Stimulated activated CD4-positive, alpha-beta T cell treated with anti-CD3 and anti-CD28 coated beads, Interleukin-1b, Interleukin-23, amount 100 ng/mL, for 1 hour (primary cell): ENCODE measurements at places on chromosomes 5 and 9.

GRCh38 chr5:145499483-145499882, 335.7 kb downstream of the PRELID2 start:
- no peak for DNase-seq

DNA sequence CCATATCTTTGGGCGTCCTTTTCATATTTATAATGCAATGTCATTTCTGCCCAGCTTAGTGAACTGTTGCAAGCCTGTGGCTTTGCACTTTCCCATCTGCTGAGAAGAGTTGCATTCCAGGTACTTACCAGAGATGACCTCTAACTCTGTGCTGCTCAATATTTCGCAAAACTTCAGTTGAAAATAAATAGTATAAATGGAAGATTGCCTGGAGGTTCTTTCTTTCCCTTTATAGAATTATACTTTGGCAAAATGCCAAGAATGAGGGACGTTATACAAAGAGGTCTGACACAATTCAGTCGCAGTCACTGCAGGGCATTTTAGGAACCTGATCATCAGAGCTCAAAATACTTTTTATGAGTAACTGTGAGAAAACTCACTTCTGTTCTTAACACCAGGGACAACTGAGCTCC, 18.9 kb upstream of the VLDLR start:
- no peak for DNase-seq

DNA sequence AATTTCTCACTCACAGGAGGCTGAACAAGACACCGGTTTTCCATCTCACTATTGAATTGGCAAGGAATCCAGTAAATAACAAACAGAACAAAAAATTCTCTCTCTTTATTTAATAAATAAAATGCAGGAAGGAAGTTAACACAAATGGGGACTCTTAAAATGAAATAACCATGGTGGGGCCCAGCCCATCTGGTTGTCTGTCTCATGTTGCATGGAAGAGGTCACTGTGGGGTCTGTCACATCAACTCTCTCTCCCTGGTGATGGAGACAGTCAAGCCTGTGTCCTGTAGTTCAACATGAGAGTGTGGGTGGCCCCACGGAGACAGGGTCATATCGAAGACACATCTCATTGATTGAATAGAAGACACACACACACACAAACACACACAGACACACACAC, 297.7 kb downstream of the IRX2 start:
- no peak for DNase-seq

- no peak for DNase-seq
These were observed 21.5 kb downstream of the CWC27 start for GRCh38 chr5:64790210-64790609.

DNA sequence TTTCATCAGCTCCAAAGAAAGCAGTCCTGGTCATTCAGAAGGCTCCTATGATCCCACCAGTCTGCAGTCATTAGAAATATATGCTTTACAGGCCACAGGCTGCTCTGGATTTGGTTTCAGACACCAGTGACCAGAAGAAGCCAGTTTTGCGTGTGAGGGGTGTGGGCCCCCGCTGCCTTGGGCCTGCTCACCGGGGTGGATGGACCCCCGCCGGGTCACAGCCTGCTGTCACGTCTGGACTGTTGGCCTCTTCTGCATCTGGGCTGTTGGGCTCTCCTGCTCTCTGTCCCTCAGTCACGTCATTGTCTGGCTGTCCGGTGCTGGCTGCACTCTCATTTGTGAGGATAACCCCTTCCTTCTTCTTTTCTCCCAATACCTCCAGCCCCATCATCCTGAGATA, 33.1 kb downstream of the NSUN2 start:
- DNase-seq, result no peak

GRCh38 chr5:100520348-100520747, 14.8 kb upstream of the FAM174A start:
- no peak for DNase-seq

GRCh38 chr9:35688558-35689541, 875 bp downstream of the TPM2 start:
- DNase-seq, result no peak

DNA sequence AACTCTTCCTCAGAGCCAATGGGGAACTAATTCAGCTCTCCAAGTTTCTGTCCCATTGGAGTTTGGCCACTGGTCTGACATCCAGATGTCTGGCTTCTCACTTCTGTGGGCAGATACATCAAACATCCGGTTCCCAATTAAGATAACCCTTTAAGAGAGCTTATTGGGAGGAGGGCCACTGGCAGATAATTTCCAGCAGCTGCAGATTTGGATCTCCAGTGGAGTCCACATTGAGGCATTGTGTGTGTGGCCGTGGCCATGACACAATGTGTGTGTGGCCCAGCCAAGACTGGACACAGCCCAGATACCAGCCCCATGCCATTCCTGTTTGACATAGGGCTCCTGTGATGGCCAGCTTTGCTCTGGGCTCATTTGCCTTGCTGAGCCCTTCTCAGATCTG, 110.5 kb upstream of the MAP1B start:
- no peak for DNase-seq

DNA sequence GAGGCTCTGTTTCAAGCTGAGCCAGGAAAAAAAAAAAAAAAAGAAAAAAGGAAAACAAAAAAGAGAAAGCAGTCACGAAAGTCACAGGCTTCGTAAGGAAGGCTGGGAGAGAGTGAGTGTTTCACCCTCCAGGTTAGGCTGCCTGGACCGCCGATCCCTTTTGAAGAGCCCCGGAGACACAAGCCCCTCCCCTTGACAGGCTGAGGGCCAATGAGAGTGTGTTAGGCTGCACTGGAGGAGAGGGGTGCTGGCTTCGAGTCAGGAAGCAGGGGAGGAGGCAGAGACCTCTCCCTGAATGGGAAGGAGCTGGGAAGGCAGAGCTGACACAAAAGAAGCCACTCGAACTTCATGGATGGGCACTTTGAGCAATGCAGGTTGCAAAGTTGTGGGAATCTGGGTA, at the start of gene NMUR2:
TSS of gene NMUR2 (minus strand) at position 135 of the 400 bp plus-strand sequence. CDS start 166 bp downstream, outside the sequence.
- no peak for DNase-seq

- no peak for DNase-seq
These were observed 8.0 kb upstream of the GFI1B start for GRCh38 chr9:132970324-132971062.

GRCh38 chr5:39331861-39332381, 32.4 kb downstream of the C9 start:
- DNase-seq, result no peak

DNA sequence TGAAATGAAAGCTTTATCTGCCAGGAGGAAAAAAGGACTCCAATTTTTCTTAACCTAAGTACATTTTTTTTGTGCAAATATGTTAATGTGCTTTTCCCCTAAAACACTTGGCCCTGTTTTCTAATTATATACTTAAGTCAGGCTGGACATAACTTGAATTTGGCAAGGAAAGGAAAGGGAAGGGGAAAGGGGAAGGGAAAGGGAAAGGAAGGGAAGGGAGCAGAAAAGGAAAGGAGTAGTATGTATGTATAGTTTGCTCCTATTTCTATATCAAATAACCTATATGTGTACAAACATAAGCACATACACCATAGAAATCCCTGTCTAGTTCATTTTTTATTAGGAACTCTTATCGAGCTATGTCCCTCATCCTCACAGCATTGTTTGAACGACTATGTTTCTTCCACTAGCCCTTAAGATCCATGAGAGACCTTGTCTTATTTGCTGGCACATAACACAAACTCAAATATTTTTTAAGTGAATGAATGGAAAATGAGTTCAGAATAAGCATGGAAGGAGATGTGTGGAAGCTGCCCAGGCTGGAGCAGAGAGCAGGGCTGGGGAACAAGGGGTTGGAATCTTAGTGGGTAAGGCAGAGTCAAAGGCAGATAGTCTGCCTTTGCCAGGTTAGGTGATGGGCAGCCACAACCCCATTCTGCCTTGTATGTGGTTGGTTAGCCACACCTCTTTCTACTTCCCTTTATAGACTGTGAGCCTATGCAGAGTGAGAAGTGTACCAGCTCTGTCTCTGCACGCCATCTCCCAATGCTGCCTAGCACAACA, 70.0 kb downstream of the KLHL3 start:
- DNase-seq, result no peak

DNA sequence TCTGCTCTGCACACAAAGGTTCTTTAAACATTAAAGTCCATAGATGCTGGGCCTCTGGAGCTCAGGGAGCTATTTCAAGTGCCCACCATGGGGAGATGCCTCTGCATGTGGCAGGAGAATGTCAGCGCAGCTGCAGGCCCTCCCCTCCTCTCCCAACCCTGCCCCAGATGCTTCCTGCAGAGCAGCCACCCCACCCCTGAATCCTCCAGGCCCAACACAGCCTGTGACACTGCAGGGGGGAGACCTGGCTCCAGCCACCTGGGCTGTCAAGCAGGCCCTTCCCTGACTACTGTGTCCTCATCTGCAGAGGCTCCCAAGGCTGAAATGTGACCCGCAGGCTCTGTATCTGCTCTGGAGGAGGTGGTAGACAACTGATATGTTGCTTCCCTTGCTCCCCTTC, 213.9 kb downstream of the GABBR2 start:
- DNase-seq, result no peak

- no peak for DNase-seq
These were observed 23.2 kb downstream of the PRDM6 start for GRCh38 chr5:123112196-123112595.

DNA sequence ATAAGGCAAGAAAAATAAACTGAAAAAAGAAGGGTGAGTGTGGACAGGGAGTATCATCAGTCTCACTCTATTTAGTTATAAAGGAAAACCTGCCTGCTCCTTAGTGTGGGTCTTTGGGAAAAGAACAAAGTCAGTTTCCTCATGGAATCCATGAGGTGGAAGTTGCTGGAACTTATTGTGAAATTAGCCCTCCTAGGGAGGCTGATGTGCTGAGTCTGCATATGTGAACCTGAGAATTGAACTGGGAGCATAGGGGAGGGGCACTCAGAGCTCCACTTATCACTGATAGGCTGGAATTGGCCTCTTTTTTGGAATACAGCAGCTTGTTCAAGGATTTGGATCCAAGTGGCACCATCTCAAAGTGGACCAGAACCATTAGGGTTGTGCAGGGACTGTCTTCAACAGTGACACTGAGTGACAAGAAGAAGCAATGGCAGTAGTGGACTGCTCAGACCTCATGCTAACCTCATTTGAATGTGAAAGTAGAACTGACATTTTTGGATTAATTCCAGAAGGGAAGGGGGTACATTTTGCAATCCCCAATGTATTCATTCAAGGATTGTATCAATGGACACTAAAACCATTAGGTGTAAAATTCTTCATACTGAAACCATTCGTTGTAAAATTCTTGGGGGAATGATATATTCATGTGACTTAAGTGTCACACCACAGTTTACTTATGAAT, 103.6 kb upstream of the KLF9 start:
- no peak for DNase-seq

DNA sequence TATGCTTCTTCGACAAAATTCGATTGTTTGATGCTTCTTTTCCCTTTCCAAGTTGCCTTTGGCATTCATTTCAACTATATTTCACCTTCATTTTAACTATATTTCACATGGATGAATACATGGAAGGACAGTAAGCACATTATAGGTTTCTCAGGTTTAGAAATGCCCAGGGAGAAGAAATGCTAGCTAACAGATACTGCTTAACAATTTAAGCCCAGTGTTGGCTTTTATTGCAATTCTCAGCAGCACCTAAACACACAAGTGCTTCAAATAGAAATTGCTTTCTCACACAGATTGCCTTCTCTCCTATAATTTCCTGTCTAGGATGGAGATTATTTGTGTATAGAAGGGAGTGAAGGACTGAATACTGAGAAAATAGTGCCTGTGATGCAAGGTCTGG, 30.2 kb upstream of the SMC5 start:
- no peak for DNase-seq

DNA sequence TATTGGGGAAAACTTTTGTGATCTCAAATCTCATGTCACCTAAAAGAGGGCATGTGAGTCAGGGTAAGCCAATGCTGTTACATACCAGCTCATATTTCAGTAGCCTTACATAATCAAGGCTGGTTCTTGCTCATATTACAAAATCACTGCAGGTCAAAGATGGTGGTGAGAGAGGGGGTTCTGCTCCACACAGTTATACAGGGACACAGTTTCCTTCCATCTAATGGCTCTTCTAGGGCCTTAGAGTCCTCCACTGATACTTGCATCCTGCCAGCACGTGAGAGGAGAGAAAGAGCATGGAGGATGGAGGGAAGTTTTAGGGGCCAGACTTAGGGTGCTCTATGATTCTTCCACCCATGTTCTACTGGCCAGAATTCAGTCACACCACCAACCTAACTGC, 130.0 kb downstream of the LIFR start:
- no peak for DNase-seq

- no peak for DNase-seq
These were observed 145.4 kb downstream of the CDK5RAP2 start for GRCh38 chr9:120434532-120434931.

- DNase-seq, result no peak
These were observed 341.9 kb upstream of the GRIA1 start for GRCh38 chr5:153148624-153148976.

DNA sequence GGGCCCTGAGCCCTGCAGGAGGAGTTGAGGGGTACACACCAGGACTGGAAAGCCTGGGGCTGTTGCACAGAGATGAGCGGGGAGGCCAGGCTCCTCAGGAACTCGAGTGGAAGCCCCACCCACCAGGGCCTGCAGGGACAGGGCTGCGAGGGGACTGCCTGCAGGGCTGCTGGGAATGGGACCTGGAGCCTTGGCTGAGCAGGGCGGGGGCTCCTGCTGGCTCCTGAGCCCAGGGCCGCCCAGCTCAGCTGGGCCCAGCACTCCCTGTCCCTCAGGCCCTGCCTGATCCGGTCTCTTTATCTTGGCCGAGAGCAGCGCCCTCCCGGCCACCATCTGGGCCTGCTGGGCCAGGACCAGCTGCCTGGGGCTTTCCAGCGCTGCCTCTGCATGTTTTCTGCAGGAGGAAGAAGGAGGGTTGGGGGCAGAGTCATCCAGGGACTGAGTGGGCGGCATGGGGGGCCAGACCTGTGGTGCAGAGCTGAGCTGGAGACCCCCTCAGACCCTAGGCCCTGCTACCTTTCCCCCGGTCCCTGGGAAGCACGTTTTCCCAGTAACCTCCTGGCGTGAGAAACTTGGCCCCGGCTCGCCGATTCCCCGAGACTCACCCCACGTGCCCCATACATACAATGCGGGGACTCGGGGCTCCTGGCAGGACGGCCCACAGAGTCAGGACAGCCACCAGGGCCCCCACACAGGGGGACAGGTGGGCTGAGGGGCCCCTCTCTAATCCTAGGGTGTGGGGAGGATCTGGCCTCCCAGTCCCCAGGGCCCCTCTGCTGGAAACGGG, 9.4 kb downstream of the LCN12 start:
- DNase-seq, result no peak

DNA sequence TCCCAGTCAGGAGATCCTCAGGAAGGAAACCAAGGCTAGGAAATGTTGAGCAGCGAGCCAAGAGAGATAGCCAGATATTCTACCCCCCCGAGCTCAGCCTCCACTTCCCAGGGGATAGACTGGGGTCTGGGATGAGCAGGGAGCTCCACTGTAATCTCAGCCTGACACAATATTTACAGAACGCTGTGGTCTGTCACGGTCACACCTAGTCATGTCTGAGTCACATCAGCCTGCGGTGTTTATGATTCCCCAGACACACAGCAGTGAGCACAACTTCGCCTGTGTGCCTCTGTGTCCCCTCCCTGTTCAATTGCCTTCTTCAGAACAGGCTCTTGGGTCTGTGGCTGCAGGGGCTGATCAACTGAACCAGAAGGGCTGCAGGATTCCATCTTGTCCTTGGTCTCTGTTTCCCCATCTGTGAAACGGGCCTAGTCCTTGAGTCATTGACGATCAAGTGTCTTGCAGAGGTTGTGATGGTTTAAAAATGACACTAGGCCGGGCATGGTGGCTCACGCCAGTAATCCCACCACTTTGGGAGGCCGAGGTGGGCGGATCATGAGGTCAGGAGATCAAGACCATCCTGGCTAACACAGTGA, 8.6 kb upstream of the PRRX2 start:
- no peak for DNase-seq

- no peak for DNase-seq
These were observed 8.9 kb downstream of the ZER1 start for GRCh38 chr9:128762671-128763449.

GRCh38 chr5:73116506-73116905, 3.9 kb upstream of the TMEM171 start:
- DNase-seq, result no peak
